ENCODE measurements at places on chromosomes 3 and 15.
A peak's percentile ranks its signal among the peaks of the same experiment; 100 is the strongest.

DNA sequence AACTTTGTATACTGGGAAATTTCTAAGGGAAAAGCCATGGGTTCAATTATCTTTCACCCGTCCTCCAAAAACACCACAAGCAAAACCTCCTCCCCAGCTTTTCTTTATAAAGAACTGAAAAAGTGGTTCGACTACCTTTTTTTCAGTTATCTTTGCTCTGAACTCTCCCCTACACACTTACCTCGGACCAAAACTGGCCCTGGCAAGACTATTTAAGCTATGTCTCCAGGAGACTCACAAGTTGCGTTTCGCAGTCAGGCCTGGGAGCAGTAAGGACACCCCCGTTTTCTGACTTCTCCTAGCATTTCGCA, 645 bp downstream of the COPS2 start:
- no peak for DNase-seq

DNA sequence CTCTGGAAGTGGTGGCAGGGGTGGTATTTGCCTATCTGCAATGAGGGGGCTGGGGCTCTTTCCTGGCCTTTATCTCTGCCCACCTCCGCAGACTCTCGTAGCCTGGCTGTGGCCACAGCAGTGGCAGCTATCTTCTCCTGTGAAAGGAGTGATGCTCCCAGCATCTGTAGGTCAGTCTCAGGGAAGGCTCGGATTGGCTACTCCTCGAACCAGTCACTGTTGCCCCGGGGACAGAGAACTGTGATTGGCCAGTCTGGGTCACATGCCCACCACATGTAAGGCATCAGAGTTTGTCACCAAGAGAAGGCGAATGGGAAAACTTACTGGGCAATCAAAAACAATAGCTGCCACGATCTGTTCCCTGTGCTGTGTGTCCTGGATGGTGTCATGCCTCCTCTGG, 30.1 kb upstream of the FGD5 start:
- DNase-seq, result no peak

- peak; percentile 33 for DNase-seq
Measured at GRCh38 chr3:159861369-159861987, 127.2 kb upstream of the IL12A start.

- no peak for DNase-seq
Measured at GRCh38 chr3:45683417-45684326, 5.5 kb upstream of the SACM1L start.

DNA sequence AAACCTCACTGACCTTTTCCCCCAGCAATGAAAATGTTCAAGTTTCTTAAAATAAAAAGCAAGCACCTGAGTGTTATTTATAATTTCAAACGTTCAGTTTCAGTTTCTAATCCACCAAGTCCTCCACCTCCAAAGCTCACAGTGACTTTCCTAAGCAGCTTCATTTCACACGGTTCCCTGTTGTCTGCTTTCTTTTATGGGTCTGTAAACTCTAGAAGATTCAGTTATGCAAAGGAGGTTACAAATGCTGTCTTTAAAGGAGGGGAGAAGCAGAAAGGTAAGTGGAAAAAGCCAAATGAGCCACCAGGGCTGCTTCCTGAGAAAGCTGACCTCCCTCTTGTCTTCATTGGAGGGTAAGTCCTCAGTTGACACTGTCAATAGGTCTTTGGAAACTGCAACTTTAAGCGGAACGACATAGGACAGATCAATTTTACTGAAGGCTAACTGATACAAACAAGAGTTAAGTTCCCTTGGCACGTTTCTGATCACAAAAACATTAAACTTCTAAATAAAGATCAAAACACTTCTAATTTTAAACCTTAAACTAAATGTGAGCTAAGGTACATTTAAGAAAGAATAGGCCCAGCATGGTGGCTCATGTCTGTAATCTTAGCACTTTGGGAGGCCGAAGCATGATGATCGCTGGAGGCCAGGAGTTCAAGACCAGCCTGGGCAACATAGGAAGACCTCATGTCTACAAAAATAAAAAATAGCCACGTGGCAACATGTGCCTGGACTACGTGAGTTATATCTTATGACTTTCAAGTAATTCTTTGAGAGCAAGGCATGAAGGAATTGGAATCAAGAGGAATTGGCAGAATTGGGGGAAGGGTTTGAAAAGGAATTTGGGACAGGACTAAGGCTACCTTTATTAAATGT, 151.9 kb upstream of the UBE2E1 start:
- no peak for DNase-seq

- DNase-seq, result no peak
Measured at GRCh38 chr3:189372243-189372642, 200.5 kb downstream of the TPRG1 start.

DNA sequence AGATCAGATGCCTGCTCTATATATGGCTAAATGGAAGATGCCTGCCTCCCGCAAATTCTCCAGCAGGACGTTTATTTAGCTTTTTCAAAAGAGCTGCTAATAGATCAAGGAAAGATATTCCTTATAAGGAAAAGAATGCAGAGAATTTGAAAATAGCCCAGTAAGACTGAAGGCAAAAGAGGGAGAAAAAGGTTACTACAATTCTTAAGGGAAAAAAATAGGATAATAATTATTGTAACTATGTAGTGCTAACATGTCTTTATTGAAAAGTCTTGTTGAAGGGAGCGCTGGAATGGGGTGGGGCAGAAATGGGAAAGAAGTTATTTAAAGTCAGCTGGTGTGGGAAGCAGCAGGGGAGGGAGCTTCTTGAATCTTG, 2.9 kb downstream of the TPM1 start:
- DNase-seq, result no peak

- DNase-seq, result peak; percentile 66
Measured at GRCh38 chr3:150744041-150744918, 18.7 kb downstream of the SIAH2 start.

DNA sequence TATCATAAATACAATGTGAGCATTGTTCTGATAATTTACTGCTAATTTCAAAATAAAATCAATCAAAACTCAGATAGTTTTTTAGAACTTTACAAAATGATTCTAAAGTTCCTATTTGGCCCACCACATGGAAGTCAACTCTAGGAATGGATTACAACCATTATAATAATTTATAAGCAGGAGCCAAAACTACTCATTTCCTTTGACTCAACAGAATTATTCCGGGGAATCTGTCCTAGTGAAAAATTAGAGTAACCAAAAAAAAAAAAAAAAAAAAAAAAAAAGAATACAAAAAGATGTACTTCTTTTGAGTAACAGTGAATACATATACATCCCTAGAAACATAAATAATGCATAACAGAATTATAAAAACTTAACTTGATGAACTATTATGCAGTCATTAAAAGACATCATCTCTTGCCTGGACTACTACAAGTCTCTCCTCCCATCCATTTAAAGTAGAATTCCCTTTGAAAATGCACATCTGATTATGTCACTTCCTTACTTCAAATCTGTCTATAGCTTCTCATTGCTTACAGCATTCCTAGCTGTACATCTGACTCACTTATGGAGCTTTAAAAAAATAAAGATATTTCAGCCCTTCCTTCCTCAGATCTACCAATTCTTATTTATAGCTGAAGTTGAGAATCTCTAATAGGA, 43.4 kb downstream of the HDGFL3 start:
- DNase-seq, result no peak

- DNase-seq, result no peak
Measured at GRCh38 chr15:26852980-26853379, 13.9 kb upstream of the GABRA5 start.

DNA sequence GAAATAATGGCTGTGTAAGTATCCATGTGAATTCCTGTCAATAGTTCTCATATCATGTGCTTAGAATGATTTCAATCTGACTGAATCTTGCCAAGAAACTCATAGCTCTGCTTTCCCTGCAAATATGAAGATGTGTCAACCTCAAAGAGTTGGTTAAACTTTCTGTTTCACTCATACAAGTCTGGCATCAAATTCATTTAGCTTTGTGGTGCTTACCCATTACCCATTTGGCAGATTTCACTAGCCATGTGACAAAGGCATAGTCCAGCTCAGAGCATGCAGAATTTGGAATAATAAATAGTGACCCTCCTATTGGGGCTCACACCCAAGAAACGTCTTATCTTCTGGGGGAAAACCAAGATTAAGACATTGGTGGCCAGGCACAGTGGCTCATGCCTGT, 256.6 kb upstream of the TPRG1 start:
- no peak for DNase-seq

GRCh38 chr3:106277731-106278130, 408.9 kb upstream of the CBLB start:
- DNase-seq, result no peak

- no peak for DNase-seq
Measured at GRCh38 chr3:172084871-172085556, 45.6 kb downstream of the FNDC3B start.

- no peak for DNase-seq
Measured at GRCh38 chr3:28467414-28467813, 118.8 kb upstream of the AZI2 start.

DNA sequence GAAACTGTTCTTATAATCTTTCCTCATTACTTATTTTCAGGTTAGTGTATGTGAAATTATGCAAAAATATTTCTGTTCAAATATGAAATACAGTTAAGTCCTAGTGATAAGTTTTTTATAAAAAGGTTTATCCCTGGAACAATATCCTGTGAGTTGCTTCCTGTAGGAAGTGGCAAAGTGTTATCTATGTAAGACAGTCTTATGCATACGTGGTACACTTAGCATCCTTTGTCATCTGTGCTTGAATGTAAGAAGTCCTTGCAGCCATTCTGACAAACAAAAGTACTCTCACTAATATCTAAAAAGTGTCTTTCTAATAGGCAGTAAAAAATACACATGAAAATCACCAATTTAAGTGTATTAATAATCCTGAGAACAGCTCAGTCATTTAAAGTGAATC, 372.5 kb upstream of the BCHE start:
- no peak for DNase-seq

- DNase-seq, result peak; percentile 81
Measured at GRCh38 chr3:167406876-167407492, 26.9 kb upstream of the ZBBX start.

GRCh38 chr15:39400002-39400401, 180.9 kb upstream of the THBS1 start:
- no peak for DNase-seq

DNA sequence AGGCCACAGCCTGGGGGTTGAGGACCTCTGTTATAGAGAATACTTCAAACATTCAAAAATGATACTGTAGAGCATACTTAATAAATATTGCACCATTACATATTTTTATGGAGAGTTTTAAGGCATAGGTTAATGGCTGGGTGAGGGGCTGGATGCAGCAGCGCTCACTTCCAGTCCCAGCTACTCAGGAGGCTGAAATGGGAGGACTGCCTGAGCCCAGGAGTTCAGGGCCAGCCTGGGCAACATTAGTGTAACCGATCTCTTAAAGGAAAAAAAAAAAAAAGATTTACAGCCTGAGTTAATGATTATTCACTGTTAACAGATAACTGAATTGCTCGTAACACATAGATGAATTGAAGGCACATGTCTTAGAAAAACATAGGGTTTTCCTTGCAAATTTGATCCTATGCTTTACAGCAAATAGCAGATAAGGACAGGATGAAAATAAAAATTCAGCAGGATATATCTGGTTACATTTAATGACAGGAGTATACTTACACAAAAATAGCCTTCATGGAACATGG, 282.9 kb downstream of the TBC1D5 start:
- no peak for DNase-seq

- DNase-seq, result no peak
Measured at GRCh38 chr3:66432041-66432766, 68.6 kb downstream of the LRIG1 start.

DNA sequence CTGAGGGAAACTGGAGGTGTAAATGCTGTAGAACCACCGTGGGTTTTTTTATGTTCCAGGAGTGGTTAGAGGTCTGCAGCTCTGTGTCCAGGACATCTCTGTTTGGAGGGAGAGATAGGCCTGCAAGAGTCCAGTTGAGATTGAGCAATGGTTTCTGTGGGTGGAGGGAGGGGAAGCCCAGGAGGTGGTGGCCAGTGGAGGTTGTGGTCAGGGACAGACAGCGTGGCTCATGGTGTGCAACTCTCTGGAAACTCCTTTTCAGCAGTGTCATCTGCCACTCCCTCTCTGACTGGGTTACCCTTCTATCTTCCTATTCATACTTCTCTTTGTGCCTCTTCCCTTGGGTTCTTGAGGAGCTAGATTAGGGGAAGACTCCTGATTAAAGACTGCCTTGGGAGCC, 9.6 kb downstream of the XCR1 start:
- no peak for DNase-seq

DNA sequence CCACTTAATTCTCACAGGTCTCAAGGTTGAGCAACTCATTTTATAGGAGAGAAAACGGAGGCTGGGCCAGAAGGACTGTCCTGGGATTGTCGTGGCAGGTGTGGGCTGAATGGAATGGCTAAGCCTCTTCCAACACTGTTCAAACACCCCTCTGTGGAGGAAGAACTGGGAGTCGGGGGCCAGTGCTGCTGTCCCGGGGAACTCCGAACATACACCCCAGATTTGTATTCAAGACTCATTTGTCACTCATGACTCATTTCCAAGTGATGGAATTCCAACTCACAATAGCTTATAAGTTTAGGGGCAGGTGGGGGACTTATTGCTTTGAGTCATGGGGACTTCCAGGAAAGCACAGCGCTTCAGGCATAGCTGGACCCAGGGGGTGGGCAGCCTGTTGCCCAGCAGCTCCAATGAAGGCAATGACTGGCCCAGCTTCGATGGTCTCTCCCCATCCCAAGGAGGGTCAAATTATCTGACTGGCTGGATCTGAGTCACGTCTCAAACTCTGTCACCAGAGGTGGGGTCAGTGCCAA, 72.5 kb downstream of the TM2D3 start:
- no peak for DNase-seq

DNA sequence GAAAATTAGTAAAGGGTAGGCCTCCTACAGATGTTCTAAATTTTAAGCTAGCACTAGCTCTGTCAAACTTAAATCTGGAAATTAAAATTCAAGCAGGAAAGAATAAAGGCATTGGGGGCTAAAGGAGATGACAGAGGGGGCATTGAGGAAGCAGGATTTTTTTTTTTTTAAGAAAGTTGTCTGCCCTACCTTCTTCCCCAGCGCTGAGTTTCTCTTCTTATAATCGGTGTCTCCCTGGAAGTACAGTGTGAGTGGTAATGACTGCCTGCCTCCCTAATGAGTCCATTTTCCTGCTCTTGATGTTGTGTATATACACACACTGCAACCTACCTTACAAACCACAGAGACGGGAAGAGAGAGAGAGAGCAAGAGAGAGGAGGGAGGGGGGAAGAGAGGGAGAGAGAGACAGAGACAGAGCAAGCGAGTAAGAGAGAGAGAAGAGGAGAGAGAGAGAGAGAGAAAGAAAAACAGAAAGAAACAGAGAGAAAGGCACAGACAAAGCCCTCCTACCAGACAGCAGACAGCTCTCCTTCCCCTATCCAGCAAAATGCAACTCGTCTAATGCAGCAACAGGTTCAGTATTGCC, 47.0 kb downstream of the ZBTB20 start:
- DNase-seq, result peak; percentile 1

- peak; percentile 71 for DNase-seq
Measured at GRCh38 chr15:89346516-89347231, 12.1 kb upstream of the POLG start.

DNA sequence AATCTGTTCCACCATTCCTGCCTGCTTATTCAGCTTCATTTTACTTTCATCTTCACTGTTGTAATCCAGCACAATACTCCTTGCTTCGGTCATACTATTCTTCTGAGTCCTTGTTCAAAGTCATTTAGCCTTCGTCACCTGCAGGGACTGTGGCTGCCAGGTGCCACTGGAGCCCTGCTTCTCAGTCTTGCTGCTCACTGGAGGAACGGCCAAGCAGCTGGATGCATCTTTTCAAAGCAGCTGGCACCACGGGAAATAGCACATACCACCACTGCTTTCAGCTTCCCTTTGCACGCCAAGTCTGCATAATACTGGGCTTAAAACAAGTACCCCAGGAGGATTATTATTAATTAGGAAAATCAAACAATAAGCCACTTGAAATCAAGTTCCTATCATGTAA, 287.6 kb downstream of the BCHE start:
- peak; percentile 4 for DNase-seq

Data from neural progenitor cell (in vitro differentiated cells).